ENCODE measurements at places on chromosomes 7 and 10. TPM values are rescaled to one million over a fixed set of nuclear protein-coding genes. Genes with fewer than 3 reads are reported as not detected.

- no peak for DNase-seq
Measured at GRCh38 chr7:98250789-98251188, 1.2 kb downstream of the TECPR1 start.

- peak; percentile 62 for DNase-seq
Measured at GRCh38 chr10:34526758-34527730, 288.1 kb downstream of the PARD3 start.

CHRM2 gene
- not detected for total RNA-seq

DNA sequence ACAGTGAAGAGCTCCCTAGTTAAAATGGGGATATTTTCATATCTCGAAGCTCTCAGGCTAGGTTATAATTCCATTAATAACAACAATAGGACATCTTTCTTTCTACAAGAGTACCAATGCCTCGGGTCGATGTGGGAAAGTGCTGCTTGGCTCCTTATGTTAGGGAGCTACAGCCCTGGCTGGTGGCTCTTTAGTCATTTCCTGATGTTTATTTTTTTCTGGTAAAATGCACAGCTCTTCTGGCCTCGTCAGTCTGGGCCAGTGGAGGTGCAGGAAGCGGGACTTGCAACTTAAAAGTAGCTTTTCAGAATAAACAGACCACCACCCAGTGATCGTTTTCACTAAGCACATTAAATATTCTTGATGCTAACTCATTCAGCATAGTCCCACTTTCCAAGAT, 58.3 kb downstream of the MKX start:
- peak; percentile 37 for DNase-seq

GPR141 gene
- total RNA-seq: not detected
